ENCODE measurements at places on chromosomes 7 and 10.
A peak's percentile ranks its signal among the peaks of the same experiment; 100 is the strongest.

DNA sequence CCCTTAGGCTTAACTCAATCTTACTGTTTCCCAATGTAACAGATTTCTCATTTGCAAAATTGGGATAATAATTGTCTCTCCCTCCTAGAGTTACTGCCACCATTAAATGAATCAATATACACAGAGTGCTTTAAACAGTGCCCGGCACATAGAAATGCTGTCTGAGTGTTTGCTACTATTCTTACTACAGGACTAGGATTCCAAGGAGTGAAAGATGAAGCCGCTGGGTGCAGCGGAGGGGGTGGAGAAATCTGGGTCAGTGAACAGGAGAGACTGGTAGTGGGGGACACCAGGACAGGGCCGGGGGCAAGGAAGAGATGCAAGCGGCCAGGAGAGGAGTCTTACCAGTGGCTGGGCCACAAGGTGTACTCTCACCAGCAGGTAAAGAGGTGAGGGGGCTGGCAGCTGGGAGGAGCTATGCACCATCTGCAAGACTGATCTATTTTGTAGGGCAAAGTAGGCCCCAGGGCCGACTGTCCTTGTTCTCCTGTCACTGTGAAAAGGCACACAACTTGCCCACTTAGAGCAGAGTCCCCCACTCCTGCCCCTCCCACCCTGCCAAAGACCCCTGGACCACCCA is 18.5 kb upstream of the PRRT4 start:
- no peak for DNase-seq

DNA sequence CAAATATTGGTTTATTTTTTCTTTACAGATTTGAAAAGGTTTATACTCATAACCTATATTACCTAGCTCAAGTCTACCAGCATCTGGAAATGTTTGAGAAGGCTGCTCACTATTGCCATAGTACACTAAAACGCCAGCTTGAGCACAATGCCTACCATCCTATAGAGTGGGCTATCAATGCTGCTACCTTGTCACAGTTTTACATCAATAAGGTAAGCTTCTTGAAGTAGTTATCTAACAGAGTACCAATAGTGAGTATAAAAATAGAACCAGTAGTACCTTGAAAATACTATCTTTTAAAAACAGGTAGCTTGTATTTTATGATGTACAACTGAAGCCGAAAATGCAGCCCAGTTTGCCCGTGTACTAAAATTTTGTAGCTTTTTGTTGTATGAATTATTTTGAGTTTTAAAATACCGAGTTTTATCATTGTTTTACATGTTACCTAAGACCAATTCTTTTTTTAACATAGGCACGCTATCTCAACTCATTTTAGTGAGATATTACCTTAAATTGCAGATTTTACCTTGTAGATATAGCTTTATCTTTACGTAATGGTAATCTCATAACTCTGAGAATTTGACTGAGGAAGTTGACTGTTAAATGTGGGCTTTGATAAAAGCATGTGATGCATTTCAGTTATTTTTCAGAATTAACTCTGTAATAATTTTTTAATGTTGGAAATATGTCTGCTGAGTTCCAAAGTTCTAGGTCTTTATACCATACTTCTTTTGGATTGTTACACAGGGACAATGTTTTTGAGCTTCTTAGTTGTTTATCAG is 17.3 kb downstream of the KIFBP start:
- DNase-seq, result no peak

DNA sequence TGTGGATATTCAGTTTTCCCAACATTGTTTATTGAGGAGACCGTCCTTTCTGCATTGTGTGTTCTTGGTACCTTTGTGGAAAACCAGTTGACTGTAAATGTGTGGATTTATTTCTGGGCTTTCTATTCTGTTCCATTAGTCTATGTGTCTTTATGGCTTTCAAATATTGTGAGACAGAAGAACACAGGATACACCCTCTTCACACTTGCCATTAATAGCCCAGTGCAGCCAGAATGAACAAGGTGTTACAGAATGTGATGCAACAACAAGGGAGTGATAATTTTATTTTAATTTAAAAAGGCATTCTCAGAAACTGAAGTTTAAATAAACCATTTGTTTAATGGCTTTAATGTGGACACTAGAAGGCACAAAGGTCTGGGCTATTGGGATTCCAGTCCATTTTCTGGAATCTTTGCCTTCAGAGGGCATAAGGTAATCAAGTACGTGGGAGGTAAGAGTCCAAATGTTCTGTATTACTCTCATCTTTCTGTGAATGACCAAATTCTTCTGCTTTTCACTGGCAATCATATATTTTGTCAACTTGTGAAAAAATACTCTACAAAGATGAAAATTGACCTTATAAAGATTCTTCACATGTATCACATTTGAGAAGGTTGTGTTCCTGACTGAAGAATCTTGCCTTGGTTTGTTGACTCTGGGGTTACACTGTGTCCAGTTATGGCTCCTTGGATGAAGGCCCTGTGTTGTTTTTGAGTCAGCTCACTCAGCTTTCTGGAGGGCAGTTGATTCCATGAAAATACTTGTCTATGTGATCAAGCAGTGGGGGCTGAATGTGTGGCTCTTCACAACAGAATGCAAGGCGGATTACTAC is 962.7 kb downstream of the LRMDA start:
- no peak for DNase-seq

- no peak for DNase-seq
Observed at GRCh38 chr7:116135306-116135705, 75.0 kb upstream of the TES start.

- DNase-seq, result no peak
Observed at GRCh38 chr7:87566311-87566900, 34.3 kb downstream of the ABCB1 start.

DNA sequence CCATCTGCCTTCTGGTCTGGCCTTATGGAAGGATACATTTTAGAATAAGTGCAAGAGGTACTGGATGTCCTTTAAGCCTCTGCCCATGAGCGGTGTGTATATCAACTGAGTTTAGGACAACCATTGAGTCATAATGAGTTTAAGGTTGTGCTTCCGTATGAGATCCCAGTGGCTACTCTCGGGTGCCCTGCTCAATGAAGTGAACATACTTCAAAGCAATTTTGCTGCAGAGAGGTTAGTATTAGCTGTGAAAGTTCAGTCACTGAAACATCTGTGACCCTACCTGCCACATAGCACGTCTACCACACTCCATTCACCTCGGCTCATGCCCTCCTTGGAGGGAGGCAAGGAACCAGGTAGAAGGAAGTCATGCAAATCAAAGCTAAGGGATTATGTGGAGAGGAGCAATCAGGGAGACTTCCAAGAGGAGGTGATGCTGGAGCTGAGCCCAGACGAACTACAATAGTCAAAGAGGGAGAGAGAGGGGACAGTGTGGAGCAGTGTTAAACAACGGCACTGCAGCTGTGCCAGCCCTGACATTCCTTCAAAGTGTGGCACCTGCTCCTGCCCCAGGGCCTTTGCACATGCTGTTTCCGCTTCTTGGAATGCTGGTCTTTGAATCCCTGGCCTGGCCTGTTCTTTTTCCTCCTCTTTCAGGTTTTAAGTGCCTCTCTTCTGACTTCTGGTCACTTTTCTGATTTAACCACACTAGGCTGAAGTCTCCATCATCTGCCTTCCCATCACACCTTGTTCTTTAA is 25.4 kb downstream of the BTBD16 start:
- DNase-seq, result no peak

DNA sequence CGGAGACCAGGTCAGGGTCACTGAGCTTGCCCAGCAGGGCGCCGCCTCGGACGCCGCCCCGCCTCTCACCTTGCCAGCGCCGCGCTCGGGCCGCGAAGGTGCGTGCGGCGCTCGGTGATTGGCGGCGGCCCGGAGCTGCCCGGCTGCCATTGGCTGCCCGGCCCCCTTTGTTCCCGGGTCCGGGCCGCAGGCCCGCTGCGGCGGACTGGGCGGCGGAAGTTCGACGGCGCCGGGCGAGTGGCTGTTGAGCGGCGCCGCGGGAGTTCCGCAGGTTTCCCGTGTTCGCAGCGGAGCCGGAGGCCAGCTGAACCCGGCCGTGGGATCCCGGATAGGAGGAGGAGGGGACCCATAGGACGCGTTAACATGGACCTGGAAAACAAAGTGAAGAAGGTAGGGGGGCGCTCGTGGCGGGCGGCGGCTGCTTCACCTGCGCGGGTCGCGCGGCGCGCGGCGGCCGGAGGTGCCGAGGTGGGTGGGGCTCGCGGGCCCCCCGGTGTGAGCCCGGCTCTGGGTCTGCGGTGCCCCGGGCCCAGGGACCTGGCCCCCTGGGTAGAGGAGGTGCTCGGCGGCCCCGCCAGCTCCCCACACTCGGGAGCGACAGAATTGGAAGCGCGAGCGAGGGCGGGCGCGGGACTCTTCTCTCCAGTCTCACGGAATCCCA is at the start of gene TES:
TES (plus strand) TSS at position 195 of the 661 bp plus-strand sequence; CDS start at position 364, 169 bp downstream.
- DNase-seq, result peak; percentile 77

DNA sequence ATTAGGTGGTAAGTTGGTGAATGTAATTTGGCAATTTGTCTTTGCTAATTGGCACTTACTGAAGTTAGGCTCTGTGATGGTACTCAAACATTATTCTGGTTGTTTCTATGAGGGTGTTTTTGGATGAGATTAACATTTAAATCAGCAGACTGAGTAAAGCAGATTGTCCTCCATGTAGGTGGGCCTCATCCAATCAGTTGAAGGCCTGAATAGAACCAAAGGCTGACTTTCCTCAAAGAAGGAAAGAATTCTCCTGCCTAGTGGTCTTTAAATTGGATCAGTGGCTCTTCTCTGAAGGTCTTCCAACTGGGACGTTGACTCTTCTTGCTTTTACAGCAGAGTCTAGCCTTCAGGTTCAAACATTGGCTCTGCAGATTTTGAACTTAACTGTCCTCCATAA is 278.3 kb downstream of the KIF20B start:
- DNase-seq, result no peak

DNA sequence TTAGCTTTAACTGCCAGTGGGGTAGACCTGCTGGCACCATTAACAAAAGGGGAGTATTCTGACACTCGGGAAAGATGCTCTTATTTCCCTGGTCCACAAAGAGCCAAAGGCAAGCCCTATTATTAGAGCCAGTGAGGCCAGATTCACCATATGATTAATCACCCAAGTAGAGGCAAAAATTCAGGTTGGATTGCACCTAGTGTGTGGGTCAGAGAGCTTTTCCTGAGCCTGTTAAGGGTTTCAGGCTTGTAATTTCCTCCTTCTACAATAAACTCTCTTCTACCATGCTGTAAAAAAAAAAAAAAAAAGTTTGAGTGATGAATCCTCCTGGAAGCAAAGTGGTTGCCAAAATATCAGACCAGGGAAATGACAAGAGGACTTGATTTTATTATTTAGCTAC is 163.5 kb downstream of the MBL2 start:
- no peak for DNase-seq

DNA sequence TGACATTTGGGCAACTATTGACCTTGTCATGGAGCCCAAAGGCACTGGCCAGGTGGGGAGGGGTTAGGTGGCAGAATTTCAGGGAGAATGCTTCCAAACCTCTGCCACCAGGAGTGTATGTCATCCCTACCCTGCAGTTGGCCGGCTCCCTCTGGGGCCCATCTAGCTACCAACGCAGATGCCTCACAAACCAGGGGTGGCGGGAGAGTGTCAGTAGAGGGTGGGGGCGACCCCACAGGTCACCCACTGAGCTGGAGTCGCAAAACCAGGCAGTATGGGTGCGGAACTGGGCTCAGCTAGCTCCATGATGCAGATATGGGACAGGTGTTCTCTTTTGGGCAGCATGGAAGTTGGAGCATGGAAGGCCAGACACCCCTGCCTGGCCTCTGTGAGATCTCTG is 51.4 kb downstream of the FAM241B start:
- no peak for DNase-seq

- no peak for DNase-seq
Observed at GRCh38 chr10:70381471-70382421, 679 bp downstream of the LRRC20 start.

DNA sequence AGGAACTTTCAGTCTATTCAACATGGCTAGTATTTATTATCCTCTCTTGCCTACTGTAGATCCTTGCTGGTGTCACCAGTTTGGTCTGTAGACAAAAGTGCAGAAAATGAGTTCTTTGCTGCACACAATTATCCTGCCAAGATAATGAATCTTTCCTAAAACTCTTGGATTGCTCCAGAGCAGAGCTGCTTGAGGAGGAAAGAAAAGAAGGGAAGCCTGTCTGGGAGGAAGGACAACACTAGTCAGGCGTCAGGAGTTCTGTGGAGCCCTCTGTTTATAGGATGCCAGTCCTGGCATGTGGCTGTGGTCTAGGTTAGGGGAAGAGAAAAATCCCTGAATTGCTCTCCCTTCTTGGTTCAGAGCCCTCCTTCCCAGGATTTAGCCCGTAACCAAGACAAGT is 430.0 kb upstream of the GALNT17 start:
- DNase-seq, result no peak

- DNase-seq, result no peak
Observed at GRCh38 chr7:148838905-148839304, 45.2 kb downstream of the EZH2 start.

- no peak for DNase-seq
Observed at GRCh38 chr7:85021101-85021704, 165.7 kb downstream of the SEMA3D start.

DNA sequence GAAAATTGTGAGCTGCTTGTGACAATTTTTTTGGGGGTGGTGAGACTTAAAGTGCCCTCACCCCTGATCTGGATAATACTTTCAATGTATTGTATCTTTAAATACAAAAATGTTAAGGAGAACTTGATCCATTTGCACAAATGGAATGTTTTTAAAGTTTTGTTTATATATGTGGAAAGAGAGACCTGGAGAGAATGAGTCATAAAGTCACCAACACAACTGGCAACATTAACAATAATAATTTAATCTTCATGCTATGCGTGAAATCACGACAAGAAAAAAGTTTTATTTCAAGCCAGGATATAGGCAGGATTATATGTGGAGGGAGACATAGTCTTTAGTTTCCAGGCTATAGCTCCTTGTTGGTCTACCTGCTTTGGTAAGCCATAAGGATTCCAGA is 537.5 kb downstream of the GPAM start:
- DNase-seq, result no peak

- no peak for DNase-seq
Observed at GRCh38 chr7:25059576-25059975, 65.5 kb downstream of the CYCS start.

GRCh38 chr10:75424571-75424970 is 6.9 kb upstream of the LRMDA start:
- DNase-seq, result no peak

DNA sequence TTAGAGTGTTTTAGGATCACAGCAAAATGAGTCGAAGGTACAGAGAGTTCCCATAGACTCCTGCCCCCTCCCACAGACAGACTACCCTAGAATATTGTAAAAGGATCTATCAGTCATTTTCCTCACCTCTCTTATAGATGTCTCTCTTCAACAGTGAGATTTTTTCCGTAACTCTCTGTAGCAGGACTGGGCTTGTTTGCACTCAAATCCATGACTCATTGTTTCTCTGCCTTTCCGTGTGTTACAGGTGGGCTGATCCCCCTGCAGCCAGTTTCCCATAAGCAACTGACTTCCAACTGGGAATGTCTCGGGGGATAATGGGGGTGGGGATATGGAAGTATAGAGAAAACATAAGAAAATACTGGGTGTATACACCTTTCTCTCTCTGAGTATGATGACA is 921.0 kb downstream of the GATA3 start:
- DNase-seq, result no peak

DNA sequence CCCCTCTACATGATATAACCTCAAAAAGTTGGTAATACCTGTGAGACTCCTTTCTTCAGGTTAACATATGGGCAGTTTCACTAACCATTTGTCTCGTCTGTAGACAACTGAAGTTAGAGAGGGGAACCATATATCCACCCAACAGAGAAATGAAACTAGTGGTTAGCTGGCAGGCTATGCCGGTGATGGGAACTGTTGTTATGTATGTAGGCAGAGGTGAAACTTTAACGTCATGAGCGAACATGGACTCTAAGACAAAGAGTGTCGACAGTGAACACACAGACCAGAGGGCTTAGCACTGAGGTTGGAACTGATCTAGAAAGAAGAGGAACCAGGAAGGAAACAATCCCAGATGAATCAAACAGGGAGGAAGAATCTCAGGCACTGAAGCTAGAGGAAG is 112.4 kb downstream of the ELMO1 start:
- no peak for DNase-seq
